ENCODE measurements at places on chromosomes 16 and 17.

DNA sequence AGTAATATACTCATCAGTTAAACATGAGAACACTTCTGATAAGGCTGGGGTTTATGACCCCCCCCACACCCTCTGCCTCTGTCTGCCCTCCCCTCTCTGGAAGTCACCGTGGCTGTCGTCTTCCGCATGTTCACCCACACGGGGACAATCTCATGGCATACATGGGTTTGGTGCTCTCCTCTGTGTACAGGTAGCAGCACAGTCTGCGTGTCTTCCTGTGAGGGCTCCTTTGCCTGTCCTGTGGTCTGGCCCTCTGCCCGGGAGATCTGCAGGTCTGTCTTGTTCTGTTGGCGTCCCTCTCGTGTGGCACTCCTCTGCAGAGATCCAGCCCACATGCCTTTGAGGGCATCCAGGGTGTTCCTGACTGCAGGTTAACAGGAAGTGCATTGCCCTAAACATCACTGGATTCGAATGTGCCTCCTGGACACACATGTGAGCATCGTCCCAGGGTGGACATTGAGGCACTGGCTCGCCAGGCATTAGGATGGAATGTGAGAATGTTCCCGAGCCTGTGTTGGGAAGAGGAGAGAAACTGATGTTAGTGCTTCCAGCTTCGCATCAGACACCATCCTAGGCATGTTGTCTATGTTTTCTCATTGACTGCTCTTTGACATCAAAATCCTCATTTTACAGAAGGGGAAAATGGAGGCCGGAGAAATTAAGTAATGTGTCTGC lies 54.5 kb downstream of the NKD1 start:
- DNase-seq, result no peak

DNA sequence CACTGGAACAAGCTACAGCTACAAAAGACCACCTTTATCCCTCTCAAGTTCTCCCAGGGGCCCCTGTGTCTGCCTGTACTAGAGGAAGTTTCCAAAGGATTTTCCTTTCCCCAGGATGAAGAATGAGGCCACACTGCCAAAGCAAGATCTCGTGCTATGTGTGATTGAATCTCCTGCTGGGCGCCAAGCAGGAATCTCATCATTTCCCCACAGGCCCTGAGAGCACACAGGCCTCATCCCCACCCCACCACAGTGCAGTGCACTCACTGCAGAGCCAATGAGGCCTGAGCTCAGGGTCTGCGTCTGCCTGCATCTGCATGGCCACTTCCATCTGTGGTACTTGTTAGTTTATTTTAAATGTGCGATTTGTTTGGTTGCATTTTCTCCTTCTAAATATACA lies 387.4 kb upstream of the ASIC2 start:
- DNase-seq, result no peak

GRCh38 chr16:76819226-76819916 lies 371.6 kb upstream of the MON1B start:
- no peak for DNase-seq

DNA sequence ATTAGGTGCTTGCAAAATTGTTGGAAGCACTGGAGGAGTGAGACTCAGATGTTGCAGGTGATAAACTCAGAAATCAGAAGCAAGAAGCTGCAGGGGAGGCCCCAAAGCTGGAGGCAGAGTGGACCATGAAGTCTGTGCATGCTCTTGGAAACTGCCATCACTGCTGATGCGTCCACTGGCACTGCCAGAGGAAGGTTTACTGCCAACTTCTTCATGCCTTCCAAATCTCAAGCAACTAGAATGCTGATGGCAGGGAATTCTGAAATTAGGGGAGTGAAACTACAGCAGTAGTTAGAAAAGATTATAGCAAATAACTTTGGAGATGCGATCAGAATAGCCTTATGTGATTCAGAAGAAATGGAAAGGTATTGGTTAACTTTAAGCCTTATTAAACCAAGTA lies 277.1 kb upstream of the SDK2 start:
- no peak for DNase-seq

GRCh38 chr17:72751746-72752145 lies 340.7 kb downstream of the SLC39A11 start:
- no peak for DNase-seq

DNA sequence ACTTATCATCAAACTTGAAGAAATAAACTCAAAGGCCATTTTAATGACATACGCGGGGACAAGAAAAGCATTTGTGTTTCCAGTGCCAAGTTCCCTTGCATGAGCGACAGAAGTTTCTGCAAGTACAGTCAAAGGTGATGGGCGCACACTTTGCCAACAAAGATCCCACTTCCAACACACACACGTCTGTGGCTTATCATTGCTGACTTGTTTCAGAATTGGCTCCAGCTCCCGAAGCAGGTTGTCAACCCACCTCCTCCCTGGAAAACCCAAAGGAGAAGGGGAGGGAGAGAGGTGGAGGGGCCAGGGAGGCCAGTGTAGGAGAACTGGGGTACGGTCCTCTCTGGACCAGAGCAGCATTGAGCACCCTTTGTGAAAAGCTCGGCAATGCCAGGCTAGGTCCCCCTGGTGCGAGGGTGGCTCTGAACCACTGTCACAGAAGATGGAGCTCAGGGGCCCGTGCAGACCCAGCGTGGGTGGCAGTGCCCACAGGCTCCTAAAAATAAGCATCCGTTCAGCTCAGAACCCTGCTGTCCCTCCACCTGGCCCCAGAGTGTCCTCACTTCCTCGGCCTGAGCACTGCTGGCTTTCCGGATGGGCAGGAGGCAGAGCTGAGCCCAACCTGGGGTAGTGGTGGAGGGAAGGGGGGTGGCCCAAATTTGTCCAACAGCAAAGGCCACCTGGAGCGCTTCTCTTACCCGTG lies 33.2 kb downstream of the RBFOX3 start:
- DNase-seq, result no peak
